GM23248 (cell line): ENCODE measurements at places on chromosomes 3 and 15.
A peak's percentile ranks its signal among the peaks of the same experiment; 100 is the strongest.

DNA sequence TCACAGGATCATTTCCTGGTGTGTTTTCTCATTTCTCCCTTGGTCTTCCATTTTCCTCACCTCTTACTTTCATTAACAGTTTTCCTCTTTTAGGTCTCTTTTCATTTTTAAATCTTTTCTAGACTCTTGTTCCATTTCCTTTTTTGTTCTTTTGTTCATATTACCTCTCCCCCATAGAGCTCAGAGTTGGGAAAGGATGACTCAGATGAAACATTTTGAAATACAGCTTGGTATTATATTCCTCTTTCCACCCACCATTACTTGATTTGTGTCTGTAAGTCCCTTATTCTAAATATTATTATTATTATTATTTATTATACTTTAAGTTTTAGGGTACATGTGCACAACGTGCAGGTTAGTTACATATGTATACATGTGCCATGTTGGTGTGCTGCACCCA is 153.1 kb downstream of the VGLL3 start:
- peak; percentile 47 for DNase-seq

GRCh38 chr3:45547764-45548680 is 46.5 kb upstream of the LIMD1 start:
- DNase-seq = peak; percentile 88

- DNase-seq = no peak
These were observed 429.4 kb upstream of the PROK2 start for GRCh38 chr3:72214066-72214951.

DNA sequence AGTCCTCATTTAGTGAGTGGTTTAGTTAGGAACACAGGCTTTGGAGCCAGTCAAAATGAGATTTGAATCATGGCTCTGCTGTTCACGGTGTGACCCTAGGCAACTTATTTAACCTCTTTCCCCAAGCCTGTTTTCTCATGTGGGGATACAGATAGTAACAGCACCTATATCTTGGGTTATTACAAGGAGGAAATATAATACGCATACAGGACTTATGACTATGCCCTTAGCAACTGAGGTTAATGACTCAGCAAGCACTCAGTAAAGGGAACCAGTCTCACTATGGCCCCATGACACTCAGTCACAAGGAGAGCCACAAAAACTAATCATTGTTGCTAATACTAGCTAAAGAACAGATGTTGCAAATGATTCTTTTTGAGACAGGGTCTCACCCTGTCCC is 45.9 kb downstream of the SUMF1 start:
- DNase-seq = peak; percentile 83

DNA sequence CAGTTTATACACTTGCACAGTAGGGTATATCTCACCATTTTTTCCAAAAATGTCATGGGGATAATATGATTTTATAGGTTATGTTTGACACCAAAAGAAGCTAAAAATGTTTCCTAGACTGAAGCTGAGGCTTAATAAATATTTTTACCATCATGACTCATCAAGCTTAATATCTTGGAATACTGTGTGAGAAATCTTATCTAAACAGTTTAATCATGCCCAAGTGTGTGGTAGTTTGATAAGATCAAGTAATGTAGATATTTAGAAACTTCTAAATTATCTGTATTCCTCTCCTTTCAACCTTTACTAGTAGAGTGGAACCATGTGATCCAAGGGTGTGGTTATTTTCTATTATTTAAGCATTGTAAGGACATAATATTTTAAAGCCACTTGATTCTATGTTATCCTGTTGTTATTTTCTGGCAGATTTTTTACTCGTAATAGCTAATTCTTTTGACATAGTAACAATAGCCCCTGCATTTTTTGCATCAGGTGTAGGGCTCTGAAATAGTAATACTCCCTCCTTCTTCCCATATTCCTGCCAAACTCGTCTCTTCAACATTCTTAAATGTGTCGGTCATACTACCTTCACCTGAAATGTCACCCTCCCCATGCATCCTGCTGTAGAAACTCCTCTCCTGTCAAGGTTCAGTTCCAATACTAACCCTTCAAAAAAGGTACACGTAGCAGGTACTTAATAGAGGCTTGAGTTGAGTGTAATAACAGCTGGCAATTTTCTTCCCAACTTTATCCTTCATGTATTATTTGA is 729.6 kb downstream of the NLGN1 start:
- DNase-seq = peak; percentile 33

GRCh38 chr15:25789616-25789999 is 73.5 kb downstream of the ATP10A start:
- DNase-seq = peak; percentile 67

DNA sequence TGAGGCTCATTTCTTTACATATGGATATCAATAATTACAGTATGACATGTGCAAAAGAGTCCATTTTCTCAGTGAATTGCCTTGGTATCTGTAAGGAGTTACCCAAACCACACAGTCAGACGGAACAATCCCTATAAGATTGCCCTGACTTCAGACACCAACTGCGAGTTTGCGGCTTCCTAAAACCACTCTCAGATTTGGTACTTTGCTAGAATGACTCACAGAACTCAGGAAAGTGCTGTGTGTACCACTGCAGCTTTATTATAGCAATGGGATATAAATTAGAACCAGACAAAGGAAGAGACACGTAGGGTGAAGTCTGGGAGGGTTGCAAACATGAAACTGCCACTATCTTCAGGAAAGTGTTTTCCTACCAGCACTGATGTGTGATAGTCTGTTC is 45.8 kb upstream of the ATP13A3 start:
- DNase-seq = peak; percentile 13

DNA sequence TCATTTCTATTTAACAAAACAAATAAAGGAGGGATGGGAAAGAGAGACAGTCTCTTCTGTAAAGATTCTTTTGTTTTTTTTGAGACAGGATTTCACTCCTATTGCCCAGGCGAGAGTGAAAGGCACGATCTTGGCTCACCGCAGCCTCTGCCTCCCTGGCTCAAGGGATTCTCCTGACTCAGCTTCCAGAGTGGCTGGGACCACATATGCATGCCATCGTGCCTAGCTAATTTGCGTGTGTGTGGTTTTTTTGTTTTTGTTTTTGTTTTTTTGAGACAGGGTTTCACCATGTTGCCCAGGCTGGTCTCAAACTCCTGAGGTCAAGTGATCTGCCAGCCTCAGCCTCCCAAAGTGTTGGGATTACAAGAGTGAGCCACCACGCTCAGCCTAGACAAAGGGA is 23.3 kb downstream of the STAG1 start:
- peak; percentile 96 for DNase-seq

- no peak for DNase-seq
These were observed 768.6 kb upstream of the GOLIM4 start for GRCh38 chr3:168864107-168865021.

DNA sequence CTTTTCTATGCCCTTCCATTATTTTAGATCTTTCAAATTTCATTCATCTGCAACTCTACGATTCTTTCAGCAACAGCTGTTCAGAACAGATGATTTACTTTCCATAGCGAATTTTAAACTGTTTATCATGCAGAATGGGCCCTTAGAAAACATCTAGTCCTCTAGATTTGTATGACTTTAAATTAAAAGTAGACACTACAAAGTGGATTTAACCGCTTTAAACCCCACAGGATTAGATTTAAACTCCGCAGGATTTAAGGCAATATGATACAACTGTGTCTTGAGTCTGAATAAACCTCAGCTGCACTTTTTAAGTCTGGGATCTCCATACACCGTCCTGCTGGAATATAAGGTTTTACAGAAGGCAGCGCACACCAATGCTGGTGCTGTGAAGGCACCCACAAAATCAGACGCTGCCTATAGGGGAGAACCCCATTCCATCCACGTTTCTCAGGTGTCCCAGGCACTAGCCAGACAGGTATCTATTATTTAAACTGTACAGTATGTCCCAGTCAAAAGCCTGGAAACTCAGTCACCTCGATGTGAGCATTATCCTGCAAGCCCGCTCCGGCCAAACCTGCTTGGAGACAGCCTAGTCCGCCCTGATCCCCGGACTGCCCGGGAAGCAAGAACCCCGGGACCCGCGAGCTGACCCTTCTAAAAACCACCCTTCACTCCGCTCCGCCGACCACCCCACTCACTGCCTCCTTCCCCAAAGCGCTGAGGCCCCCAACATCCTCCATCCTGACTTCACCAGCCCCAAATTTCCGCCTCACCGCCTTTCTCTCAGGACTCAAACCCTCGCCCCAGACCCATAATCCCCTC is 768 bp downstream of the ANO10 start:
- DNase-seq = peak; percentile 69

- no peak for DNase-seq
These were observed 143.9 kb upstream of the LIPC start for GRCh38 chr15:58287891-58288290.

DNA sequence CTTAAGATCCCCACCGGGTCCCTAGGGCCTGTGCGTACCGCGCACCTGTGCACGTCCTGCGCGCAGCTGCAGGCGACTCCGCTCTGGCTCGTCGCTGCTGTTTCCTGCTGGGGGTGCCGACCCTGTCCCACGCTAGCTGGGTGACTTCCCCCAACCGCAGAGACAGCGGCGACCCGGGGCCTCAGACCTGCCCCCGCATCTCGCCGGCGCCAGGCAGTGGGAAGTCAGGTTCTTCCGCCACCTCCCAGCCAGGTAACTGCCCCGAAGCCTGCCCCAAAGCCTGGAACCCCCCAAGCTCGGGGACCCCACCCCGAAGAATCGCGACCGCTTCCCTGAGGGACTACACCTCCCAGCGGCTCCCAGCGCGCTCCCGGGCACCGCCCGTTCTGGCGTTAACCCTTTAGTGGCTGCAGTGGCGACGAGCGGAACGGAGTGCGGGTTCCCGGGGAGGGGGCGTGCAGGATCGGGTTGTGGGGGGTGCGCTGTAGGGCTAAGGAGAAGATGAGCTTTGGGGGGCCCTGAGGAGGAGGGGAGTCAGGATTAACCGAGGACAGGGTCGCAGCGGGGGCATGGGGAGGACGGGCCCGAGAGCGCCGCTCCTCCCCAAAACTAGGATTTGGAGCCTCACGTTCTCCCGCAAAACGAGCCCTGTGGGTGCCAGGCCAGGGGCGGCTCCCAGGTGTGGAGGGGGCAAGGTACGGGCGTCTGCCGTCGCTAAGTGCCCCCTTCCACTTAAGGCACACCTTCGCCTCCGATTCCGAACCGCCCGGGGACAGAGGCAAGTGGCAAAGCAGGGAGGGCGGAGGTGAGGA is 589 bp downstream of the NEIL1 start:
- DNase-seq = peak; percentile 60

DNA sequence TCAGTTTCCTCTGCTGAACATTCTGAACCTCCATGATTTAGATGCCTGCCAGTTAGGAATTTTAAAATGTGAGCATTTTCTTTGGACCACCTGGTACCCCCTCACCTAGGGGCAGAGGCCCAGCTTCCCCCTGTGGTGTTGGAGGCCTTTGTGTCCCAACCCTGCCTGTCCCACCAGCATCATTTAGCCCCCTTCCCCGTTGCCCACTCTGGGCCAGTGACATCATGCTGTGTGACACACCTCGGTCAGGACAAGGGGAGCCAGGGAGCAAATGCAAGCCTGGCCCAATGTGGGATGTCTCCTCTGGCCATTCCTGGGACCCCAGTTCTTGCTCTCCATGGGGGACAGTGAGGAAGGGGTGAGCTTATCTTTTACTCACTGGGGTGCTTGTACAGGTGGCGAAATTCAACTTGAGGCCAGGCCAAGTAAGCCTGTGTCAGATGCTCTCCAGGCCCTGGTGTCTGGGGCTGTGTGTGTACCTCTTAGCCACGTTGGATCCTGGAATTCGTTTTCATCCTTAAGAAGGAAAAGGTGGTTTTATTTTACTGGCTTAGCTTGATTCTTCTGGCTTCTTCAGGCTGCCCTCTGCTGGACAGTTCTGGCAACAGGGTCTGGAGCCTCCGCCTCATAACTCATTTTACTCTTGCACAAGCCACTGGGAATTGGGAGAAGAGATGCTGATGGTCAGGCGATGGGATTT is 49.7 kb upstream of the MYZAP start:
- DNase-seq = peak; percentile 85

DNA sequence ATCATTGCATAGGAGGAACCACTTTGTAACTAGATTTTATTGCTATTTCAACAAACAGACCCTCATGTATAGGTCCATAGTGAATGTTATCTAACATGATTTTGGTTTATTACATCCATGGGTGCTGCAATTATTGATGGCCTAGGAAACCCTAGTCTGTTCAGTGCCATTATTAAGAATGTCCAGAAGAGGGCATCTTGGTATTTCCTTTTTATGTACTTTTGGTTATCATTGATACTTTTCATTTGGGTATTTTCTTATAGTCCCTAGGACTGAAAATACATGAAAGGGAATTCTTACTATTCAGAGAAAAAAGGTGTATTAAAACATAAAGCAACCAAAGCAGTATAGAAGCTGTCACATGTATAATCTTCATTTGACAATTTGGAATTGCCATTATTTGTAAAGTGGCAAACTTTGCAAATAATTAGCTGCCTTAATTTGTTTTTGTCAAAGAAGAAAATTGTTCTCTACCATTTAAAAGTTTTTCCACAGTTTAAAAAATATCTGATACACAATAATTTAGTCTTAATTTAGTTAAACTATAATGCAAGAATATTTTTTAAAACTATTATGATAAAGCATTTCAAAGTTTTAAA is 48.7 kb downstream of the CNOT10 start:
- DNase-seq = peak; percentile 59

GRCh38 chr3:9342696-9343095 is 20.2 kb upstream of the THUMPD3 start:
- no peak for DNase-seq

- no peak for DNase-seq
These were observed at the start of gene TERB2 for GRCh38 chr15:44956388-44956787. TSS of gene TERB2 (plus strand) at chr15:44956687. CDS start at chr15:44956719, 32 bp downstream.
